Smooth muscle cell of the brain vasculature (primary cell): ENCODE measurements at places on chromosomes 5 and 9.
A peak's percentile ranks its signal among the peaks of the same experiment; 100 is the strongest.

DNA sequence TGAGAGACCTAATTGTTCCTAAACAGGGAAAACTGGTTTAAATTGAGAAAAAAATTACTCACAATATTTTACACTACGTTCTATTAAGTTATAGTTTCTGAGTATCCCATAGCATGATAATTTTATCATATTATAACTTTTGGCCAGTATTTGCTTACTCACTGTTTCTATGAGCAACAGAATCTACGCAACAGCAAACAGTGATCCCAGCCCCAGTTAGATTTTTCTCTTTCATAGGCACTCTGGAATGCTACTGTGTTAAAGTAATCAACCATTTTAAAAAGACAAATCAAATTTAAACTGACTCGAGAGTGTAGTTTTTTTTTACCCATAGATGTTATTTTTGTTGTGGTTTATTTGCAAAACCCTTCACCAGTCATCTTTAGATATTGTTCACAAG lies 107.2 kb downstream of the XRCC4 start:
- DNase-seq, result no peak

DNA sequence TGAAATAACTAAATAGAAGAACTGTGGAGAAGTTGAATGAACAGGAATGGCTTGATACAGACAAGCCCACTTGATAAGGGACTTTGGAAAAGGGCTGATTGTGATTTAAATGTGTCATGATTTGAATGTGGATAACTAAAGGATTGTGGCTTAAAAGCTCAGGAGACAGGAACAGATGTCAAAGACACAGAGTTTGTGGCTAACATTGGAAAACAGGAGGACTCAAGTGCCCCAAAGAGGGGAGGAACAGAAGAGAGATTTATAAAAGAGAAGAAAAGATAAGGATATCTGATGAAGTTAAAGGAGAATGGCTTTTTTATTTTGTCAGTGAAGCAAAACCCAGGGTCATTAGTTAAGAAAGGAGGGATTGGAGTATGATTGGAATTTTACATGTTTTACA lies 124.2 kb upstream of the TRPM3 start:
- no peak for DNase-seq

DNA sequence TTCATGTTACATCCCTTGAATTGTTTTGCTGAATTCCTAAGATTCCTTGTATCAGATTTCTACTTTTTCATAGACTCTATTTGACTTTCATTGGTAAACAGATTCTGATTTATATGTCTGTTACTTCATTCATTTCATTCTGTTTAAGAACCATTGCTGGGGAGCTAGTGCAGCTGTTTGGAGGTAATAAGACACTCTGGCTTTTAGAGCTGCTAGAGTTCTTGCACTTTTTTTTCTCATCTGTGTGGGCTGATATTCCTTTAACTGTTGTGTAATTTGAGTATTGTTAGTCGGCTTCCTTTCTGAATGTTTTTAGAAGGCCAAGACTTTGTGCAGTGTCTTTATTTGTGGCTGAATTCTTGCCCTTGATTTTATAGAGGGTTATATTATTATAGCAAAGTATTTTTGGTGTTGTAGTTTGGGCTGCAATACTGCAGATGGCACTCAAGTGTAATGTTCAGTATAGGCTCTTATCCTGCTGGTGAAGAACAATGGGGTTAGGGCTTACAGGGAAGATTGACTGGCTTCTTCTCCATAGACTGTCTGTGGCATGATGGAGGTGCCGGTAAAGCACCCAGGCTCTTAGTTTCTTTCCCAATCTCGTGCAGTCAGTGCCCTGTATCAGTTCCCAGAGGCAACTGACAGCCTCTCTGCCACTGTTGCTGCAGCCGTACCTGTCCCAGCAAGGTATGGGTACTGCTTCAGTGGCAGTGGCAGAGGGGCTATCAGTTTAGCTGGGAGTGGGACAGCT lies 162.2 kb downstream of the OXCT1 start:
- peak; percentile 28 for DNase-seq

- DNase-seq, result no peak
Observed at GRCh38 chr5:37214550-37214949, 34.6 kb downstream of the CPLANE1 start.

DNA sequence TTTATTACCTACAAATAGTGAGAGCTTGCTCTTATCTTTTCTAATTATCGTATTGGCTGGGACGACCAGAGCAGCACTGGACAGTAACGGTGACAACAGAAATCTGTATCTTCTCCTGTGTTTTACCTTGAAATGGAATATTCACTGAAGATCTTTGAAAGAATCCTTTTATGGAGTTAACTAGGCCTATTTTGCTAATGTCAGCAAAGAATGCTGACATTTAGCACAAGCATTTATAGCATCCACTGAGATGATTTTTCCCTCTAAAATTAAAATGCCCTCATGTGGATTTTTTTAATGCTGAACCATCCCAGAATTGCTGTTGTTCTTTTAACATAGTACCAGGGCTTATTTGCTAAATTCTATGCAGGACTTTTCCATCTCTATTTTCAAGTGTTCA lies 59.4 kb downstream of the ROR2 start:
- no peak for DNase-seq

DNA sequence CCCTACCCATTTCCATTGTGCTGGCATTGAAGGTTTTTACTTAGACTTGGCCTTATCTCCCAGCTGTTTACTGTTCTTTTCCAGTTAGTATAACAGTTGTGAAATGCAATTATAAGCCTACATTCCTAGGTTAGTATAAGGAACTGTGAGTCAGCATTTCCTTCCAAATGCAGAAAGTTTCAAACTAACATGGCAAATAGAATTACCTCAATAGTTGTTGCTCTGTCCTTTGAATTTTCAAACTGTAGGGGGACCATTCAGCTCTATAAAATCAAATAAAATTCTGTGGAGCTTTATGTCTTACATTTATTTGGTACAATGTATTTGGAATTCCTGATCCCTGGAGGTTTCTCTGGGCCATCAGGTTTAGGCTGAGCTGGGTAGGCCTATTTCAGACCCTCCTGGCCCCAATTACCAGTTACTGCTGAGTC lies 47.2 kb downstream of the ARHGEF28 start:
- DNase-seq, result no peak

DNA sequence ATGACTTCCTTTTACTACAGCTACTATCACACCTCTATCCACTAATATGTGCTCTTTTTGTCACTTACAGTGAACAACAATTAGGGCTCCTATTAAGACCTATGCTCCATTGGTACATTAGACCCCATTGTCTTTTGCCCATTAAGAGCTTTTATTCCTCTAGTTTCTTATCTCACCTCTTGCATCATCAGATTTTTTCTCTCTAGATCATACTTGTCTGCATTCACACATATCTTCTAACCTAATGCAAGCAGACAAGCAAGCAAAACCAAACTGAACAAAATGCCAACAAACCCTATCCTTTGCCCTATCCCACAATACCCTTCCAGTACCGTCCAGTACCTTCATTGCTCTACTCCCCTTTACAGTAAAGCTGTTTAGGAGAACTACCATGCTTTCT lies 10.1 kb upstream of the RBM27 start:
- DNase-seq, result no peak

- no peak for DNase-seq
Observed at GRCh38 chr9:73919712-73920111, 577.4 kb upstream of the RORB start.

DNA sequence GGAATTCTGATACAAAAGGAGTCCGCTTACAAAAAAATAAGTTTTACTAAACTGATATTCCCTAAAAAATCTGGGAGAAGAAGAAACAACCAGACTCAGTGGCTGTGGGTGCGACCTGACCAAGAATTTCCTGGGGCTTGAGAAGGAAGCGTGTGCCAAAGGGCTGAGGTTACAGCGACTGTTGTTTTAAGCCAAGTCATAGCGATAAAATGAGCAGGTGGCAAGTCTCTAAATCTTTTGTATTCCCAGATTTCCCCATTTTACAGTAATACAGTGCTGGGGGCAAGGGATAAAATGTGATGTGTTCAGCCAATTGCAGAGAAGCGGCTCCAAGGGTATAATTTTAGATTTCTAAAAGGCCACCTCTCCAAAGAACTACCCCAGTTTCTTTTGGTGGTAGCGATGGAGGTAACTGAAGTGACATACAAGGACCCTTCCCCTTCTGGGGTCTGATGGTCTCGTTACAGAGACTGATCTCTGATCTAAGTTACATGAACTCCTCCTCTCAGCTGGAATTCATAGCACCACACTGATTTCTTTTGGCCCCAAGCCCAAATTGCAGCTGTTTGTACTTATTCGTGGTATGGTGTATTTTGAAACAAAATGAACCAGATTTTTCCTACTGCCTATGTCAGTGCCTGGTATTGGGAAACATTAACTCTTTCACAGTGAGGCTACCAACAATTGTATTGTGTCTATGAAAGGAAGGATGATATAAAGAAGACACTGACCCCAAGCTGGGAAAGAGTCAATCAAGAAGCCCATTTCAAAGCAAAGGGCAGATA lies 41.6 kb downstream of the LPAR1 start:
- peak; percentile 79 for DNase-seq

DNA sequence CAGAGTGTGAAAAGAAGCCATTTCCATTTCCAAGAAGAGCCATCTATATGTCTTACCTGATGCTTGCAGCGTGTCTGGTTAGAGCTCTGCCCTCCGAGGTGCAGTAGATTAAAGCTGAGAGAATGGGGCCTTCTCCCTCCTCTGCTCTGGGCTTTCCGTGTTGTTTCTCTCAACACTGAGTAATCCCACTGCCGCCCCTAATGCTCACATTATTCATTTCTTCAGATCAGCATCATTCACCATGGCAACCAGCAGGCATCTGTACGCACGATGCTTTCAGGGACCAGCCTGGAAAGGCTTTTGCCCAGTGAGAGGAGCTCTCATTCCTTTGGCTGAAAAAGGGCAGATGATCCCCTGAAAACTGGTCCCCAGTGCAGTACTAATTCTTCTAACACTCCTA lies 79.6 kb downstream of the CYFIP2 start:
- no peak for DNase-seq

DNA sequence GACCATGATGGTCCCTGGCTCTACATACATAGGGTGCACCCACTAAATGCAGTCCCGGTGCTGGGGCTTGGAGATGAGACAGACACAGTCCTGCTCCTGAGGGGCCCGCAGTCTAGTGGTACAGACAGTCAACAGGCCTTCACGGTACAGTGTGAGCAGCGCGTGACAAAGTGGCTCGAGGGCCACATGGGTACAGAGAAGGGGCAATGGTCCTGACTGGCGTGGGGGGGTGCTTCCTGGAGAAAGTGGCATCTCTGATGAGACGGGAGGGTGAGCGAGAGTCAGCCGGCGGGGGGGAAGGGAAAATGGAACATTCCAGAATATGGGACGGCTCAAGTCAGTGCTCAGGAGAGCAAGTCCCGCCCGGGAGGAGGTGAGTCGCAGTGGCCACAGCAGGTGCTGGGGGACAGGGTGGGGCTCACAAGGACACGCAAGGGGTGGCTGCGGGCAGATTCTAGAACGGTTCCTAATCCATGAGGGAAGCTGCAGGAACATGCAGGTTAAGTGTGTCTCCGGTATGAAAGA lies 38.0 kb downstream of the WHRN start:
- no peak for DNase-seq

DNA sequence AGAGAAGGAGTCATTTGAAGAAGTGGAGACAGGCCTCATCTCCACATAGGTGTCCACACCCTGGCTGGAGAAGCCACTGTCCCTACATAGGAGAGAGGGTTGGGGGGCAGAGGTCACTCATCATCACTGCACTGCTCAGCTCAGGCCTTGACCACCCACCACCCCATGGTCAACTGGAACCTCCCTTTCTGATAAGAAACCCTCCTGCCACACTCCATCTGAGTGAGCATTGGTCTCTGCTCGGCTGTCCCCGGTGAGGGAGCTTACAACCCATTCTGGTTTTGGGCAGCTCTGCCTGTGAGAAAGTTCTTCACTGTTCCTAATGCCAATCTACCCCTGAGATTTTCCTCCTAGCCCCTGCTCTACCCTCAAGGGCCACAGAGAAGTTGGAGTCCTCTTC lies 28.8 kb downstream of the CSF1R start:
- DNase-seq, result no peak

GRCh38 chr5:150441813-150442698 lies 7.5 kb downstream of the RPS14 start:
- no peak for DNase-seq

DNA sequence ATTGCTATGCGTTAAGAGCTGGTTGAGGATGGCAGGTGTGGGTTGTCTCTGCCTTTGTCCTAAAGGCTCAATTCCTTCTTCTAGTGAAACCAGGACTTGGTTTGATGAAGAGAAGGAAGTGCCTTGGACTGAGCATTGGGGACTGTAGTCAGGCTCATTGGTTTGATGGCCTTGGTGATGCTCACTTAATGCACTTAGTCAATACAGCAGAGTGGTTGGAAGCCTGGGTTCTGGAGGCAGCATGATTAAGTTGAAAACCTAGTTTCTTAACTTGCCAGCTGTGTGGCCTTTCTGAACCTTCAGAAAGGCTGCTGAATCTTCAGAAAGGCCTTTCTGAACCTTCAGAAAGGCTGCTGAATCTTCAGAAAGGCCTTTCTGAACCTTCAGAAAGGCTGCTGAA lies 52.4 kb downstream of the PTTG1 start:
- DNase-seq, result no peak

GRCh38 chr9:114936581-114936980 lies 6.2 kb upstream of the TNFSF8 start:
- no peak for DNase-seq

- DNase-seq, result no peak
Observed at GRCh38 chr5:89694026-89694550, 715.5 kb downstream of the CETN3 start.

DNA sequence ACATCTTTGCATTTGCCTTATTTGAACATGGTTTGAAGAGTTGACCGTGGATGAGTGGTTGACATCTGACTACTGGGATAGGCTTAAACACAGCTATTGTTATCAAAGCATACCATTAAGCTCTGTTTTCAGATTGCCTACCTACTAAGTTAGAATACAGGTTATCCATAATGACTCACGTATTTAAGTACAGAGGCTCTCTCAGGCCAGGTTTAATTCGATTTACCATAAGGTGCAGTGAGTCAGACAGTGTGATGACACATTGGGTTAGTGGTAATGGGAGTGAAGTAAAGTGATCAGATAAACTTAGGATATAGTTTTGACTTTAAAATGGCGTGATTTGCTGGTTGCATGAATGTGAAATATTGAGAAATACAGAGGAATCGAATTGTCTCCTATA lies 732.0 kb upstream of the CTNND2 start:
- DNase-seq, result no peak

DNA sequence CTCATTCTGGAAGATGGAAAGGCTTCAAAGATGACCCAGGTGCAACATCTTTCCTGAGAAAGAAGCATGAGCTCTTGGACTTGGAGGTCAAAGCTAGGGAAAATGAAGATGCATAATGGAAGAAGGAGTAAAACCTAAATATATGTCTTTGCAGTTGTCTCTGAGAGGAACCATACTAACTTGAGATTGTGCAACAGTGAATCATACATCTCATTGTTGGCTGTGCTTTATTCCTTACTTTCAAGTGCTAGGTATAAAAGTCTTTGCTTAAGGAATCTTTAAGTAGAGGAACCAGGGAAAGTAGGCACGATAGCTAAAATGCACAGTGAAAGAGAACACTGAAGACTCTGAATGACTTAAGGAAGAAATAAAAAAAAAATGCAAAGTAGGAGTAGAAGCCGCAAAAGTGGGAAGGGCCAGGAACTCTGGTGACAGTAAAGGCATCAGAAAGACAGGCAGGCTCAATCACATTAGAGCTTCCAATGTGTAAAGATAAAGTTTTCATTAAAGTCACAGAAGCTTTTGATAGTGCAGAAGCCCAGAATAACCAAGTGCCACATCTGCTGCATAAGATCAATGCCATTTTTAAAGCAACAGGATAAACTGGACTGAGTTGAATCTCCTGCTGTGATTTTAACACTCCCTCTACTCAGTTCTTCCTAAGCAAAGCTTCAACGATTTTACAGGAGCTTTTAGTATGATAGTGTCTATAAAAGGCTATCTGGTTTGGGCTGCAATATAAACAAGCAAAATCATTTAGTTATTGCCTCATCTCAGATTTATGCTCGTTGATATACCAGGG lies 432.3 kb upstream of the EDIL3 start:
- no peak for DNase-seq

- no peak for DNase-seq
Observed at GRCh38 chr5:61704289-61704688, 372.2 kb downstream of the ZSWIM6 start.
